Memory B cell (primary cell): ENCODE measurements at places on chromosomes 11 and 22.

- no peak for DNase-seq
These were observed 14.0 kb downstream of the MYEOV start for GRCh38 chr11:69307871-69308431.

GRCh38 chr11:128917144-128917724 is 25.4 kb downstream of the TP53AIP1 start:
- DNase-seq = no peak

DNA sequence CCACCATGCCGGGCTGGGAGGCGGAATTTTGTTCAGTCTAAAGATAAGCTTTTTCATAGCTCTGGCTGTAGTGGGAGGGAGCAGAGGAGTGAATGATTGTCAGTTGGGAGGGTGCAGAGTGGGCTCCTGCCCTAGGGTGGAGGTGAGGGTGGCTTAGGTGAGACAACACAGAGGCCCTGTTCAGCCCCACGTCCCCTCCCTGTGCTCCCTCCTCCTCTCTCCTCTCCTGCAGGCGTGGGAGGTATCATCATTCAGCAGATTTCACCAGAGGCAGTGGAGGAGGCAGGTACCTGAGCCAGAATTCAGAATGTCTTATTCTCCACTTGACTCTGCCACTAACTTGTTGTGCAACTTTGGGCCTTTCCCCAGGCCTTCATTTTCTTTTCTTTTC is 1.7 kb upstream of the THRSP start:
- DNase-seq = no peak

GRCh38 chr22:42613872-42614301 is 796 bp downstream of the POLDIP3 start:
- no peak for DNase-seq

DNA sequence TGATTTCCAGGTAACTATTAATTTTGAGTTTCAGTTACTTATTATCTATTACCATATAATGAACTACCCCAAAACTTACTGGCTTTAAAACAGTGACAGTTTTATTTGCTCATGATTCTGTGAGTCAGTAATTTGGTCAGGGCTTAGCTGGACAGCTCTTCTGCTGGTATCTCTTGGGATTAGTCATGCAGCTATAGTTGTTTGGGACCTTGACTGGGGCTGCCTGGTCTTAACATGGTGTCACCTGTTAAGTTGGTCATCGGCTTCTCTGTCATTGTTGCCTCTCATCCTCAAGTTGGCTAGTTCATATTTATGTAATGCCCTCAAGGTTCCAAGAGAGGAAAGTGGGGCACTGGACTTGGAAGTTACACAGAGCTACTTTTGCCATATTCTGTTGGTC is 177.5 kb downstream of the TMEM135 start:
- no peak for DNase-seq

- DNase-seq = no peak
These were observed 134.1 kb downstream of the GRIK4 start for GRCh38 chr11:120645639-120646038.

- DNase-seq = no peak
These were observed 161.4 kb downstream of the METTL15 start for GRCh38 chr11:28269586-28269985.

DNA sequence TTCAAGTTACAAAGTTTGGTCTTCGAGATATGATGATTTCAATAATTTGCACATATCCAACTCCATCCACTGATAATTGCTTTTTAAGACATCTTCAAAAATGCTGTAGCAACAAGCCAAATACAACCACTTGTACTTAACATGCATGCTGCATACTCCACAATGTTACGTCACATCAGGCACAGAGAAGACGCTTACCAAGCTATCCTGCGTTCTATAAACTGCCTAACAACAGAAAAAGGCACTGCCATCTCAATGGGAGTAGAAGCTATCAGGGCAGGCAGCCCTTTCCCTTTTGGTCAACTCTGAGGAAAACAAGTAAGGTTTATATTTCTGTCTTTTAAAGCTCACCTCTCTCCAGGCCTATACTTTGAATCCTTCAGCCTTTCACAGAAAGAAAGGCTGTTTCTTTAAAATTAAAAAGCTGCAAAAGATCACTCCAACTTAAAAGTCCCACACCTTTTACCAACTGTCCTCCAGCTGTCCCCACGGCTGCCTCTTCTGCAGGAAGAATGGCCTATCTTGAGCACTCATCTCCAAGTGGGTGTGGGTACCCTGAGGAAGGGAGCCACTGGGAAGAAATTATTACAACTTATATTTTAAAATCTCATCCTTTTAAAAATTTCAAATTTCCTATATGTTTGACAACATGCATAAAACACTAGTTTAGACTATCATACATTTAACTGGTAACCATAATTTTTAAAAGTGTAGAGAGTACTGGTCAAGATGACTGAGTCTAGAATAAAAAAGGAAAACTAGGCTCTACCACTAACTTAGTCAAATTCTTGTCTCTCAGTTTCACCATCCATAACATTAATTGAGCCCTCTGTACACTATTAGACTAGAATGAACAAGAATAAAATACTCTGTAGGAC is 14.5 kb downstream of the PHF21A start:
- DNase-seq = no peak

- DNase-seq = no peak
These were observed at the start of gene DNAJB13 for GRCh38 chr11:73950869-73951710. Gene DNAJB13 (plus strand): TSS chr11:73951026. CDS start chr11:73951070, 44 bp downstream.

DNA sequence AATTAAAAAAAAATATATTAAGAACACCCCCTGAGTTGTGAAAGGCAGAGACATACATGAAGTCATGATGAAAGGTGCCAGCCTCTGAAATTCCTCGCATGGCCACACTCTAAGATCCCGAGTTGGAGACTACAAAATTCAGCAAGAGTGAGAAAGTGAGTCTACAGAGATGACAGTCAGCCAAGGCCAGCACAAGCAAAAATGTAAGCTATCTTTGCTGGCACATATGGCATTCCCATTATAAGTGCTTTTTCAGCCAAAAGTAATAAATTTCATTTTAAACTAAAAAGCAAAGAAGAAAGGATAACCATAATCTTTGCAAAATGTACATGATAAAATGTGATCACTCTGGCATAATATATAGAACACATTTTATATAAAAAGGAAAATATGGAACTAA is 40.6 kb downstream of the FANCF start:
- DNase-seq = no peak

DNA sequence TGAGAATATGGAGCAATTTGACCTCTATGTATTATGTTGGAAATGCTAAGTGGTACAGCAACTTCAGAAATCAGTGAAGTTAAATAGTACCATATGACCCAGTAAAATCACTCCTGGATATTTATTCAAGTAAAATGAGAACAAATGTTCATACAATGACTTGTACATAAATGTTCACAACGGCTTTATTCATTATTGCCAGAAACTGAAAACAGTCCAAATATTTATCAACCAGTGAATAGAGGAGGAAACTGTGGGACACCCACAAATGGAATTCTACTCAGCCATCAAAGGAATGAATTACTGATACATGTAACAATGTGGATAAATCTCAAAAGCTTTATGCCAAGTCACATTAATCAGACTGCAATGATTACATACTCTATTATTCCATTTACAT is 416.3 kb downstream of the AASDHPPT start:
- no peak for DNase-seq

GRCh38 chr11:93477684-93478234 is 65.4 kb downstream of the SMCO4 start:
- DNase-seq = no peak
